ENCODE measurements at places on chromosomes 13 and 19.

GRCh38 chr13:102856557-102856956, 10.7 kb downstream of the ERCC5 start:
- DNase-seq: no peak

DNA sequence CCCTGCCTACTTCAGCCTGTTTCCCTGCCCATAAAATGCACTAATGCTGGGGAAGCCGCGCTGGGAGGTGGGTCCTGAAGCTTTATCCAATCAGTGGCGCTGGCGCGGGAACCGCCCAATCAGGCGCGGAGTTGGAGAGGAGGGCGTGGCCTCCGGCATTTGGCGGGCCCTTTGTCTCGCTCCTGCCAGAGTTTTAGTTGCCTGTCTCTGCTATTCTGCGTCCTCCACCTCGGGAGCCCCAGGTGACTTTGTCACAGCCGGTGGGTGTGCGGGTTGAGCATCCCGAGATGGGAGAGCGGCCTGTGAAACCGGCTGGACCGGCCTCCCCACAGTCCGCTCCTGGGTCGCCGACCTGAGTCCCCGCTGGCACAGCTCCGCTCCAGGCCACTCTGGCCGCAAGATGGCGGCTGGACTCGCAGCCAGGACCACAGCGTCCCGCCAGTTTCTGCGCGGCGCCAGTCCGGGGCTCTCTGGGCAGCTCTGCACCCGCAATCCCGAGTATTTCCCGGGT, 30.7 kb upstream of the ZNF429 start:
- peak; percentile 63 for DNase-seq

DNA sequence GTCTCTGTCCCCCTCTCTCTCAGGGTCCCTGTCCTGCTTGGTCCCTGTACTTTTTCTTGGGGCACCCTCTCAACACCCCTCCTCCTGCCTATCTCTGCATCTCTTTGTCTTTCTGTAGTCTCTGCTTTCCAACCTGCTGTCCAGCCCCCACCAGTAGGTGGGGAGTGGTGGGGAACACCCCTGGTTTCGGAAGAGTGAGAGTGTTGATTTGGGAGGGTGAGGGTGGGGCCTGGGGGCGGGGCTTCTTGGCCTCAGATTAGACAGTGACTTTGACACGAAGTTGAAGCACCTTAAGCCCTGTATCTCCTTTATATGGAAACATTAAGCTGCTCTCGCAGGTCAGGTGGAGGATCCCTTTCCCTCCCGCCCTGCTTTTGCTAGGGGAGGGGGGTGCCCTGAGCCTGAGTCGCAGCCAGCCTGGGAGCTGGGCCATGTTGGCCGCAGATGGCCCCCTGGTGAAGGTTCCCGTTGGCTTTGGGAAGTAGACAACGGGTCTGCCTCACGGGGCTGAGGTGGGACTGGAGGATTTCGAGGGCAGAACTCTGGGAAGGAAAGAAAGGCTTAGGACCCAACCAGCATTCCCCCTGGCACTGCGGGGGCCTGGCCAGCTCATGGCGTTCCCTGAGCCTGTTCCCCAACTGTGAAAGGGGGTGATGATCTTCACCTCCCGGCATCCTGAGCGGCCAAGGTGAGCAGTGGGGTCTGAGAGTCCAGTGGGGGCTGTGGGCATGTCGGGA, at the start of gene KCNJ14:
Gene KCNJ14, plus strand, starts transcription at position 404 of the 737 bp plus-strand sequence. CDS start 6,151 bp downstream, outside the sequence.
- no peak for DNase-seq

GRCh38 chr13:102693776-102694175, 1.1 kb downstream of the METTL21C start:
- no peak for DNase-seq

DNA sequence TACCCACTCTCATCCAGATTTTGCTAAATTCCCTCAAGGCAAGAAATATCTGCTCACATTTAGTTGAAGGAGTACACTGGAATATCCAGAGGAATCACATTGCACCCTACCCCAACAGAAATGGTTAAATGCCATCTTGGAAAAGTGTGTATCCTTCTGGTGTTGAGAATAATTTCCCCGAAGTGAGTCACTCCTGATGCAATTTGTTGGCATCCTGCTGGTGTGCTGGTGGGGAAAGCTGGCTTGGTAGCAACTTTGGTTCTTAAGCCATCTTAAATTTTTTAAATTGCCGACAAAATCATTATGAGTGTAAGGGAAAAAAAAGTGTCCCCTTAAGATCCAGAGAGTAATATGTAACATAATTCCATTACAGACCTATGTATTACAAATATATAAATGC, 337.3 kb upstream of the DACH1 start:
- no peak for DNase-seq

DNA sequence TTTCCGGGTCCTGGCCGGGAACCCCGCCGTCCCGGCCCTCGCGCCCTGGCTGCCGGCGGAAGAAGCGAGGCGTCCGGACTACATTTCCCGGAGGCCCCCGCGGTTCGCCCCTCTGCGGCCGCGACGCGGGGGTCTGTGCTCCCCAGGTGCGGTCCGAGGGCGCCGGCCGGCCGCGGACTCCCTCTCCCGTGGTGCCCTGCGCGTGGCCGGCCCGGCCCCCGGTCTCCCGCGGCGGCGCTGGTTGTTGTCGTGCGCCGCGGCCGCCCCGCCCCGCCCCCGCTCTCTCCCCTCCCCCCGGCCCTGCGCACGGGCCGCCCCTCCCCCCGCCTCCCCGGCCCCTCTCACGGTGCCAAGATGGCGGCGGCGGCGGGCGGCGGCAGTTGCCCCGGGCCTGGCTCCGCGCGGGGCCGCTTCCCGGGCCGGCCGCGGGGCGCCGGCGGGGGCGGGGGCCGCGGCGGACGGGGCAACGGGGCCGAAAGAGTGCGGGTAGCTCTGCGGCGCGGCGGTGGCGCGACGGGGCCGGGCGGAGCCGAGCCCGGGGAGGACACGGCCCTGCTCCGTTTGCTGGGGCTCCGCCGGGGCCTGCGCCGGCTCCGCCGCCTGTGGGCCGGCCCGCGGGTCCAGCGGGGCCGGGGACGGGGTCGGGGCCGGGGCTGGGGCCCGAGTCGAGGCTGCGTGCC, at the start of gene KMT2B:
Gene KMT2B, plus strand, starts transcription at position 339 of the 680 bp plus-strand sequence. Its CDS starts 16 bp downstream, at position 355.
- DNase-seq: no peak

DNA sequence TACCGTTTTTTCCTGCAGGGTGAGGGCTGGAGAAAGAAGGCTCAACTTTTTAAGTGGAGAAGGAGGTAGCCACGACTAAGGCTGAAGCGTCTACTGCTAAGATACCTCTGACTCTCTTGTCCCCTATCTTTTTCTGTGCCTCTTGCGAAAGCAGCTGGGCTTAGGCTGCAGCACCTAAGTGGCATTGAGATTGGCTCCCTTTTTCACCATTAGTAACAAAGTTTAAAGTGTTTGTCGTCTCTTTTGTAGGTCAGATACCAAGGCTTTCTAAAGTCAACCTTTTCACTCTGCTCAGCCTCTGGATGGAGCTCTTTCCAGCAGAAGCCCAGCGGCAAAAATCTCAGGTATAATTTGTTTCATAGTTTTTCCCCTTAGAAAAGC, 887 bp downstream of the CDADC1 start:
- no peak for DNase-seq

GRCh38 chr19:21439201-21439751, 42.3 kb downstream of the ZNF493 start:
- DNase-seq: no peak

DNA sequence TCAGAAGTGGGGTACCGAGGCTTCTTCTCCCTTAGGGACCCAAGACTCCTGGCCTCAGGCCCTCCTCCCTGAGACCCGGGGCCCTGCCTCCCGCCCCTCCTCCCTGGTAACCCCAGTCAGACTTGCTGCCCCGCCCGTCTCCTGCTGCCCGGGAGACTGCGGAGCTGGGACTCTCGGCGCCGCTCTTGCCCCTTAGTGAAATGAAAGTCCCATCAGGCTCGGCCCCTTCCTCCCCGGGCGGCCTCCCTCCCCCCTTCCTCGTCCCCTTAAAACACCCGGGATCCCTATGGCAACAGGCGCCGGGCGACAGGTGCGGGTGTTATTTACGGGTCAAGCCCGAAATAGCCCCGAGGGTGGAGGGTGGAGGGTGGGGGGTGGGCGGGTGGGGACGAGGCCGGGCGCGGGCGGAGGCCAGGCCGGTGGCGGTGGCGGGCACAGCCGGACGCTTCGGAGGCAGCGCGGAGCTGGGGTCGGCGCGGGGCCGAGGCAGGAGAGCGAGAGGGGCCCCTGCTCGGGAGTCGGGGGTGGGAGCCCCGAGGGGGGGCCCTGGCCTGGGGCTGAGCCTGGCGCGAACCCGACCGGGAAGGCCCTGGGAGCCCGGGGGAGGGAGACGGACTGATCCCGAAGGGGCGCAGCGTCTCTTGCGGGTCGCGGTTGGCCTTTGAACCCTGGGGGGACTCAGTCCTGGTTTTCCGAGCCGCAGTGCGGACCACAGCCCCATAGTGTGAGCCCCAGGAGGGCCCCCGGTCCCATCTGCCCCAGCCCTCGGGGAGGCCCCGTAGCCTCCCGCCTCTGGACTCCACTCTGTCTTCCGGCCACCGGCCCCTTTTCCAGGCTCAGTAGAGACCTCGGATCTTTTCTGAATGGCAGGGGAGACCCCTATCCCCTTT, at the start of gene CACNG6:
Gene CACNG6, plus strand, starts transcription at position 414 of the 890 bp plus-strand sequence. CDS start 1,241 bp downstream, outside the sequence.
- DNase-seq: peak; percentile 27

GRCh38 chr13:73479351-73479750, 420.5 kb downstream of the KLF5 start:
- DNase-seq: no peak

GRCh38 chr13:36814465-36814864, 4.6 kb upstream of the RFXAP start:
- DNase-seq: no peak

DNA sequence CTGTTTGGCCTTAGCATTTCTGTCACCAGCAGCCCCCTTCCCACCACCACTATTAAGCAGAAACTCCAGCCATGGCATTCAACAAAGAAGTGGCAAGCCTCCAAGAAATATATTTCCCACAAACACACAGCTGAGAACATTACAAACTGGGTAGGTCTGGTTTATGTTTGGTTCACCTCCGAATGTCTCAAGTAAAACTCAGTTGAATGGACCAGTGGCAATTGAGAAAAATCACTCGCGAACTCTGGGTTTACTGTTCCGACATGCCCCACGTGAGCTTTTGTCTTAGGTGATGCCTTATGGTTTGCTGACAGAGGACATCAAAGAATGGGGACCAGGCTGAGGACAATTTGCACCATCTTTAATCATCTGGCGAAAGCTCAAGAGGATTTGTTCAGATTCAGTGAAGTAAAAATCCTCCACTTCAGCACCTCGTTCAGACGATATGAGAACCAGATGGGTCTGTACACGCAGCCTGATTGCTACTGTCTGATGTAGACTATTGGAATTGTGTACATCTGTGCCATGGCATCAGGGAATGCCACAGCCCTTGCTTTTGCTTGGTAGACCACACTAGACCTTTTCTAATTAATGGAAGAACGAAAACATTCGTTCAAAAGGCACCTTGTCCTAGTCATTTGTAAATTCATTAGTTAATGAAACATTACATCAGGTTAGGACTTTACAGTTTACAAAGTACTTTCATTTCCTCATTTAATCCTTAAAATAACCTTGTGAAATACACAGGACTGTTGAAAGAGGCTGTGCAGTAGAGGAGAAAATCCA, 59.4 kb downstream of the SLC10A2 start:
- DNase-seq: no peak

DNA sequence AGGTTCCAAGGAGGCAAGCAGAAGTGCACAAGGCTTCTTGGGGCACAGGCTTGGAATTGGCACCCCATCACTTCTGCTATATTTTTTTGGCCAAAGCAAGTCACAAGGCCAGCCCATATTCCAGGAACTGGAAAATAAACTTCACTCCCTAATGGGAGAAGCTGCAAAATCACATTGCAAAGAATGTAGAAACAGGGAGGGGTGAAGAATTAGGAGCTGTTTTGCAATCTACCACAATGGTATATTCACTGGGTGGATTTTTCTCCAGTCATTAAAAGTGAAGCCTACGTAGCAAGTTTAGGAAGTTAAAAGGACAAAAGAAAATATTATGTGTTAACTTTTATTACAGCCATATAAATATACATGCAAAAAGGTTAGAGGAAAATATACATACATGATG, 464.8 kb downstream of the COG6 start:
- no peak for DNase-seq

DNA sequence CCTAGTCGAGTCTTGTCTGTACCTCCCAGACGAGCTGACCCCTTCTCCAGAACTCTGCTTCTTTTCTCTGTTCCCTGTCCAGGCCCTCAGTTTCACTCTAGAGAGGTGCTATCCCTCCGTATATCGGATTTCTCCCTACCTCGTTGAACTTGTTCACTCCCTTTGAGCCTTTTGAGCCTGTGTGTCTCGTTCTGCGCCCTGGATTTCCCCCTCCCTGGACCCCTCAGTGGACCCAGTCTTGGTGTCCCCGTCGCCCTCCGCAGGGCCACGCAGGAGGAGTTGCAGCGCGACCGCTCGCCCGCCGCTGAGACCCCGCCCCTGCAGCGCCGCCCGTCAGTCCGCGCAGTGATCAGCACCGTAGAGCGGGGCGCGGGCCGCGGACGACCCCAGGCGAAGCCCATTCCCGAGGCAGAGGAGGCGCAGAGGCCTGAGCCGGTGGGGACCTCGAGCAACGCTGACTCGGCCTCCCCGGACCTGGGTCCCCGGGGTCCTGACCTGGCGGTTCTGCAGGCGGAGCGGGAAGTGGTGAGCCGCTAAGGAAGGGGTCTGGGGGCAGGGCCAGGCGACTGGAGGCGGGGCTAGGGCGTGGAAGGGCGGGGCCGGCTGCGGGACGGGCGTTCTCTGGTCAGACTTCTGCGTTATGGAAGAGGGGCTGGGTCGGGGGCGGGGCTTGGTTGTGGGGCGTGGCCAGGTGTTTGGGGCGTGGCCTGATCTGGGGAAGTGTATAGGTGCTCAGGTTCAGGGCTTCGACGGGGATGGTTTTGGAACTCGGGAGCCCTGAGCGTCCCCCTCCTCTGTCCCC, 5.5 kb downstream of the EPS8L1 start:
- peak; percentile 91 for DNase-seq

- DNase-seq: no peak
Observed at GRCh38 chr13:95643571-95643935, 953 bp downstream of the DZIP1 start.

- no peak for DNase-seq
Observed at GRCh38 chr13:48236528-48237353, 3.7 kb downstream of the ITM2B start.

GRCh38 chr19:6531163-6531955, 533 bp downstream of the TNFSF9 start:
- no peak for DNase-seq

DNA sequence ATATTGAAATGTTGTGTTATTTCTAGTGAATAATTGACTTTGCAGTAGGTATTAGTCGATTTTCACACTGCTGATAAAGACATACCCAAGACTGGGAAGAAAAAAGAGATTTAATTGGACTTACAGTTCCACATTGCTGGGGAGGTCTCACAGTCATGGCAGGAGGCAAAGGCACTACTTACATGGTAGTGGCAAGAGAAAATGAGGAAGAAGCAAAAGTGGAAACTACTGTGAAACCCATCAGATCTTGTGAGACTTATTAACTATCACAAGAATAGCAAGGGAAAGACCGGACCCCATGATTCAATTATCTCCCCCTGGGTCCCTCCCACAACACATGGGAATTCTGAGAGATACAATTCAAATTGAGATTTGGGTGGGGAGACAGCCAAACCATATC, 9.9 kb upstream of the C5AR2 start:
- no peak for DNase-seq

DNA sequence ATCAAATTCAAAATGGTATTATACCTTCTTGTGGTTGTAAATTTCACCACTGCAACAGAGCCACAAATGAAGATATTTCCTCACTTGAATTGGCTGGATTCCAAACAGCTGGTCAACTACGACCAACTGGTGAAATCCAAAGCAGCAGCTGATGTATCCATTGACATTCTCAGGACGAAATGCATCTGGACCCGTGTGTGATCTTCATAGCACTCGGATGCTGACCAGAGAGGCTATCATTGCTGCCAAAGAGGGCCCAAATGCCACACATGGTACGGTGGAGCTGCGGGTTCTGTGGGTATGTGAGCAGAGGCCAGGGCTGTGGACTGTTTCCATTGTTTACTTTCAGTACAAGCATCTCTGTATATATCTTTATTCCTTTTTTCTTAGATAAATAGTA, 25.6 kb upstream of the PCCA start:
- DNase-seq: no peak

Measured in CD4-positive, alpha-beta T cell treated with Interleukin-15 for 1 hour (primary cell).